Sigmoid colon (tissue), 7 donors: ENCODE measurements at places on chromosomes 6 and 20. TPM values are rescaled to one million over a fixed set of nuclear protein-coding genes. Genes with fewer than 3 reads are reported as not detected.
A peak's percentile ranks its signal among the peaks of the same experiment; 100 is the strongest.

DNA sequence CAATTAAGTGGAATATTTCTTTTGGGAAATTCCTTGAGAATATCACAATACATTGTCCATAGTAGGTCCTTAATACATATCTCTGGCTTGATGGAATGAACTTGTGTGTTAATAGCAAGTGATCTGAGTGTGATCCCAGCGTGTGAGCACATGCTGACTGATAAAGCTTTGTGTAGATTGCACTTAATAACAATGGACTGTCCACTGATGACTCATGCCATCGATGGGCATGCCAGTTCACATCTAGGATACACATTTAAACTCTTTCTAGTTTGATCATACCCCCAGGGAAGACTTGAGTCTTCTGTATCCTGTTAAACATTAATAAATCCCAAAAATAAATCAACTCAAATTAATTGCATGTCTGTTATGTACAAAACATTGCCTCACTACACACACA lies 454.3 kb upstream of the SPTLC3 start:
- no peaks in the 10 kb centered on the region for H3K27me3 ChIP-seq
- no peak overlapping the region for H3K4me3 ChIP-seq
- H3K36me3 ChIP-seq, result no peaks in the 10 kb centered on the region
- DNase-seq, result no peak

Gene WASF1
- 10.2 TPM for total RNA-seq

Gene ZFP64
- total RNA-seq, result 12.2 TPM

GRCh38 chr6:148365041-148365440 lies 22.4 kb downstream of the SASH1 start:
- peak overlapping the region; percentile 7 for H3K27ac ChIP-seq
- no peaks in the 10 kb centered on the region for H3K36me3 ChIP-seq
- no peak overlapping the region for H3K4me3 ChIP-seq
- H3K4me1 ChIP-seq, result peaks cover 5% of the 10 kb centered on the region

GRCh38 chr6:29943053-29943966 lies 978 bp downstream of the HLA-A start:
- H3K4me1 ChIP-seq, result no peaks in the 10 kb centered on the region
- peak; percentile 77 for DNase-seq
- no peaks in the 10 kb centered on the region for H3K36me3 ChIP-seq
- H3K27me3 ChIP-seq, result no peaks in the 10 kb centered on the region
- peak overlapping the region; percentile 63 for H3K4me3 ChIP-seq

Gene SMLR1
- total RNA-seq, result not detected

- no peaks in the 10 kb centered on the region for H3K36me3 ChIP-seq
- no peaks in the 10 kb centered on the region for H3K27me3 ChIP-seq
- DNase-seq, result peak; percentile 72
- no peaks in the 10 kb centered on the region for H3K4me1 ChIP-seq
Observed at GRCh38 chr6:88586371-88587149, 376.9 kb downstream of the RNGTT start.
